Subcutaneous adipose tissue (tissue), 4 donors: ENCODE measurements at places on chromosomes 3 and 15. TPM values are rescaled to one million over a fixed set of nuclear protein-coding genes. Genes with fewer than 3 reads are reported as not detected.

Gene CCDC32
- total RNA-seq: 18.1 TPM

Gene UBAP1L
- 1.3 TPM for total RNA-seq

Gene MLF1
- 6.2 TPM for total RNA-seq

Gene ATP8B4
- total RNA-seq: 58.0 TPM

Gene C2CD4B
- not detected for total RNA-seq

Gene CLSTN2
- 34.8 TPM for total RNA-seq

Gene FBXO22
- total RNA-seq: 14.8 TPM

Gene KNG1
- not detected for total RNA-seq

Gene WNT5A
- 0.82 TPM for total RNA-seq
